ENCODE measurements at places on chromosomes 1 and 21.
A peak's percentile ranks its signal among the peaks of the same experiment; 100 is the strongest.

DNA sequence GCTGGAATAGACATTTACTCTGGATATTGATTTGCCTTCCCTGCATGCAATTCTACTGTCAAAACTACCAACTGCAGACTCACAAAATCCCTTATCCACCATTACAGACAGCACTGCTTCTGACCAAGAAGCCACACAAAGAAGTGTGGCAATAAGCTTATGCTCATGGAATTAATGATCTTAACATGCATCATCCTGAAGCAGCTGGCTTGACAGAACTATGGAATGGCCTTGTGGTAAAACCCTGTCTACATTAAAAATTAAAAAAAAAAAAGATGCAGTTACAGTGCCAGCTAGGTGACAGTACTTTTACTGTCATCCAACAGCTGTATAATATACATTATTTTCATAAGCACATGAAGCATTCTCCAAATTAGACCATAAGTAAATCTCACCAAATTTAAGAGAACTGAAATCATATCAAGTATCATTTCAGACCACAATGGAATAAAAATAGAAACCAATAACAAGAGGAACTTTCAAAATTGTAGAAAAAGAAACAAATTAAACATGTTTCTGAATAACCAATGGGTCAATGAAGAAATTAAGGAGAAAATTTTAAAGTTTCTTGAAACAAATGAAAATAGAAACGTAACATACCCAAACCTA is 70.7 kb downstream of the SCMH1 start:
- no peak for DNase-seq

GRCh38 chr1:20792196-20792595 is 5.1 kb upstream of the HP1BP3 start:
- DNase-seq = no peak

- DNase-seq = no peak
These were observed 15.8 kb downstream of the KCNQ4 start for GRCh38 chr1:40799351-40799867.

- no peak for DNase-seq
These were observed 14.1 kb downstream of the EPHA2 start for GRCh38 chr1:16141573-16142336.

DNA sequence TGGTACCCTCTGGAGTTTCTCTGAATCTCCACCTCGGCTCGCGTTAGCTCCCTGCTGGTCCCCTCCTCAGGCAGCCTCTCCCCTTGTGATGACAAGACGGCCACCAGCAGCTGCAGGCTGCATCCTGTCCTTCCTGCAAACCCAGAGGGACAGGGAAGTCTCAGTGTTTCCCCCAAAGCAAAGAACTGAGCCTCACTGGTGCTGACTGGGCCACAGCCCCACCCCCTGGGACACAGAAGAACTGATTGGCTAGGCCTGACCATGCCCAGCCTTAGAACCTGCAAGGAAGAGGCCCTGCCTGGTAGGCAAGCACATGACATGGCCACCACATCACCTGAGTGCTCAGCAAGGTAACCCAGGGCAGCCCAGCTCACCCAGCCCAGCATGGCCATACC is 34.6 kb downstream of the TMEM51 start:
- DNase-seq = no peak

DNA sequence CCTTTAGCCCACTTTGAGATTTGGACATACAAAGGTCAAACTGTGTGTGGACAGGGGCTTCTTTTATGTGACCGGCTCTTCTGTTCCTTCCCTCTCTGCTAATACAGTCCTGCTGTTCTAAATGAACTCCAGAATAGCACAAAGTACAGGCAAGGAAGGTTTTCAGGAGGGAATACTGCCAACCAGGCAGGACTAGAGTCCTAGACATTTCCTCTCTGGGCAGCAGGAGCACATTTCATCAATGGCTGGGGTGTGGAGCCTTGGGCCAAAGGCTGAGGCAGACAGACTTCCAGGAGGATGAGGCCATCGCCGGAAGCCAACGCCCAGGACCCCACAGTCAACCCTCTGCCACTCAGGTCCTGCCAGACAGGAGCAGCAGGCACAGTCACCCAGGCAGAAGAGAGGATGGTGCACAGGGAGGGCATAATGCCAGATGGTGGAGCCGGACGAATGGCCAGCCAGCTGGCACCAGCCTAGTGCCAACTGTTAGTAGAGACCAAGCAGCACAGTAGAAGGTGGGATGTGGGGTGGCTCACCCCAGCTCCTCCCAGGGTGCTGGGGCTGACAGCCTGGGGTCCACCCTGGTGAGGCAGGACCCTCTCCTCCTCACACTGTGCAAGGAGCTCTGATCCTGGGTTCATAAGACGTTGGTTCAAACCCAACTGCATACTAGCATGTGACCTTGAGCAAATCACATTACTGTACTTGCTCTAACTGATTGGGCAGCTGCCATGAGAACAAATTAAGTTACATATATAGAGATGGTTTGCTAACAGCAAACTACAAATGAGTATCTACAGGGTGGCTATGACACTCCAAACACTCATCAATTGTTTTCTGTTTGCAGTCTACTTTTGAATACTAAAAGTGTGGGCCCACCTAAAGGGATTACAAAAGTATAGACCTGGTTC is 410.7 kb downstream of the SIPA1L2 start:
- no peak for DNase-seq

- DNase-seq = no peak
These were observed 181.8 kb upstream of the L1TD1 start for GRCh38 chr1:62012836-62013235.

DNA sequence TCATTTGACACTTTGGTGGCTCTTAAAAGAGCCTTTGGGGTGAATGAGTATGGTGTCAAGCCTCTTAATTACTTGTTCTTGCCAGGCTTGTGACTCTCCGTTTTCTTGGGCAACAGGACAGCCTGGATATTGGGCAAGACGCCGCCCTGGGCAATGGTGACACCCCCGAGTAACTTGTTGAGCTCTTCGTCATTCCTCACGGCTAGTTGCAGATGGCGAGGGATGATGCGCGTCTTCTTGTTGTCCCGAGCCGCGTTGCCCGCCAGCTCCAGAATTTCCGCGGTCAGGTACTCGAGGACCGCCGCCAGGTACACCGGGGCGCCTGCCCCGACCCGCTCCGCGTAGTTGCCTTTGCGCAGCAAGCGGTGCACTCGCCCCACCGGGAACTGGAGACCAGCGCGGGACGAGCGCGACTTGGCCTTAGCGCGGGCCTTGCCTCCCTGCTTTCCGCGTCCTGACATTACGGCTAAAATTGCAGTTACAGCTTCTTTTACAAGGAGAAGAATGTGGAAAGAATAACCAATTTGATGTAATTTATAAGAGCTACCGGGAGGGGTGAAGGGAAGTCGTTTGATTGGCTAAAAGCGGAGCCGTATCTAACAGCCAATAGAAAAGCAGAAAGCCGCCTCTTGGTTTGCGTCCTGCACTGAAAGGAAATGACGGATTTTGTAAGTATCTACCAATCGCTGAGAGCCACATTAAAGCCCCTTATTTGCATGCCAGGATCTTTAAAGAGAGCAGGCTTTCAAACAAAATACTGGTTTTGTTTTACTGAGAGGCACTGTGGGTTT is 11.7 kb upstream of the BOLA1 start:
- peak; percentile 99 for DNase-seq

DNA sequence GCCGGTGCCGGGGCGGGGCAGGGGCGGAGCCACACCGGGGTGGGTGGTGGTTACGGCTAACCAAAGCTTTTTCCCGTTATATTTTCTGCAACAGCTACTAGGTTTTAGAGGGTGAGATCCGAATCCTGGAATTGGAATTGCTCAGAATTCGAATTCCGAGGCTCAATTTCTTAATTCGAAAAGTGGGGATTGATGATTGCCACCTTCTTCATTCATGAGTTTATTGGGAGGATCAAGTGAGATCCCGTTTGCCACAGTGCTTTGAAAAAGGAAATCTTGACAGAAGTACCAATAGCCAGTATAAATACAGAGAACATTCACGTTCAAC is 207 bp upstream of the SVBP start:
- no peak for DNase-seq

DNA sequence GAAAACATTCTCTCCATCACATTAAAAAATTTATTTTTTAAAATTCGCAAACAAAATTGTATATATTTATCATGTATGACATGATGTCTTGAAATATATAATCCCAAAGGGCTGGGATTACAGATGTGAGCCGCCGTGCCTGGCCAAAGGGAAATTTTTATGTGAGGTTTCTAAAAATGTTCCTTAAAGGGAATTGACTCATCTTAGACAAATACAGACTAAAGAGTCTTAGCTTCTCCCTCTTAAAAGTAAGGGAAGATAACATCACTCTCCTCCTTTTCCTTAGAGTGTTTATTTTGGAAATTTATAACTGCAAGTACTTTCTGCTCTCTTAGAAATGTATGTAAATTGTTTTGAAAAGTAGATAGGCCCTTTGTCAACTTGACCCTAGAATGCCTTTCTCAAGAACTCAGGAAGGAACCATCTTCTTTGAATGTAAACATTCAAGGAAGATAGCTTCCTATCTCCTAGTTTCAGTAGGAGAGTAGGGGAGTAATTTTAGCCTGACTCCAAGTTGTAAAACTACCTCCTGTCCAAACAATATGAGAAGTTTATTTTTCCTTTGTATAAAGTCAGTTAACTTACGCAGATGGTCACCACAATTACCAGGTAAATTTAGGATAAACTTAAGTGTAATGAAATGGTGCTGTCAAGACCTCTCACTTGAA is 59.5 kb downstream of the C21orf91 start:
- DNase-seq = no peak

GRCh38 chr1:207173396-207173795 is 69.4 kb downstream of the C4BPA start:
- DNase-seq = no peak

GRCh38 chr1:28877132-28877781 is 37.1 kb upstream of the EPB41 start:
- DNase-seq = peak; percentile 83

- no peak for DNase-seq
These were observed 12.6 kb upstream of the S100B start for GRCh38 chr21:46617267-46618051.

GRCh38 chr1:183942933-183943693 is 94.4 kb downstream of the COLGALT2 start:
- DNase-seq = no peak

DNA sequence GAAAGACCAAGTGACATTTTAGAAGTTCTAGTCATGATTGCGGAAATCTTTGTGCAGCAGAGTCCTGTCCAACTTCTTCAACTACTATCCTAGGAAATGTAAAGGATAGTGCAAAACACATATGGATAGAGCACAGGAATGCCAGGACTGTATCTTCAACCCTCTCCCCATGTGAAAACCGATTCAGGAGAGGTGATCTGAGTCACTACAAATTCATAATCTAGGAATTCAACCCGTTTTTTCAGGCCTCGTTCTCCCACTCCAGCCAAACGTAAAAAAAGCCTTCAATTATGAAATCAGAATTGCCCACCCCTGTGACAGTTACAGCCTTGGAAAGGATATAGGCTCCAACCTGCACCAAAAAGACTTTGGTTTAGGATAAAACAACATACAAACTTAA is 52.9 kb upstream of the RGS1 start:
- no peak for DNase-seq

DNA sequence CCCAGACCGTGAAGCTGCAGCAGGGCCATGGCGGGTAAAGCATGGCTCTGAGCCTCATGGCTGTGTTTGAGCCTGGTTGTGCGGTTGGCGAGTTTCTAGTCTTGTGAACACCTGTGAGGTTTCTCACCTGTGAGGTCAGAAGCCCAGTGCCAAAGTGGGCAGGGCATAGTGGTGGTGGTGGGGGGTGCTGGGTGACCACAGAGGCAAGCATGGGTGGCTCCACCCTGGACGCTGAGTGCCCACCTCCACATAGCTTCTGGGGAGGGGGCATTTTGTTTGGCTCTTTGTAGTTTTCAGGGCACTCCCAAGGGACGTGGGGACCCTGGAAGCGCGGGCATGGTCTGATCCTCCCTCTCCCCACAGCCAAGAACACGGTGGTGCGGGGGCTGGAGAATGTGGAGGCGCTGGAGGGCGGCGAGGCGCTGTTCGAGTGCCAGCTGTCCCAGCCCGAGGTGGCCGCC is 91.1 kb downstream of the TRIM11 start:
- DNase-seq = no peak

GRCh38 chr1:156357977-156358376 is 11.0 kb upstream of the RHBG start:
- no peak for DNase-seq

DNA sequence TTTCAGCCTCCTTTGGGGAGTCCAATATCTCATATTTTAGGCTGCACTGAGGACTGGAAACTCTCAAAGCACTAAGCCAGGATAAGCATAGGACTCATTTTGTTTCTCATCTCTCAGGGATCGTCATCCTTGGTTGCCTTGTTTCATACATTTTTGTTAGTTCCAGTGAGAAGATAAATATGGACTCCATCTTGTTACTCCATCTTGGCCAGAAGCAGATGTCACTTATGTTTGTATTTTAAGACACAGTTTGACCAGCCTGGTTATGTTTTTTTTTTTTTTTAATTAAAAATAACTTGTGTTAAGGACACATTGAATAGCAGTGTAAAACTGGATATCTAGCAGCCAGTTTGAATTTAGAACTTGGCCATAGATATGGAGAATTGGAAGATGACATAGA is 34.7 kb downstream of the DISP3 start:
- no peak for DNase-seq

- DNase-seq = no peak
These were observed 19.5 kb upstream of the CYP4X1 start for GRCh38 chr1:47003896-47004403.

GRCh38 chr1:211527006-211527405 is 35.0 kb upstream of the RD3 start:
- no peak for DNase-seq

- DNase-seq = no peak
These were observed 10.0 kb upstream of the MCOLN3 start for GRCh38 chr1:85058311-85058710.

DNA sequence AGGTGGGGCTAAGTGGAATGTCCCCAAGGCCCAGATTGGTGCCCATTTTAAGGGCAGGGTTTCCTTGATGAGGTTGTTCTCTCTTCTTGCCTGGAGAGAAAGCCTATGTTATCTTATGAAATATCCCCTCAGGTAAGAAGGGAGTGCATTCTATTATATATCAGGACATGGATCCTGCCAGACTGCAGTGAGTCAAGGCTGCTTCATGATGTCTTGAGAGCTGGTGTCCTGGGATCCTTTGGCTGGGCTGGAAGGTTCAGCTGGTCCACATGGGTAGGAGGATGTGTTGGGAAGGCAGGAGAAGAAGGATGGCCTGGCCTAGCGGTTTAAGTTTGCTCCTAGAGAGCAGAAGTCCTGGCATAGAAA is 207.6 kb downstream of the ROR1 start:
- DNase-seq = no peak

GRCh38 chr1:167678838-167679237 is 42.9 kb upstream of the MPZL1 start:
- DNase-seq = no peak

DNA sequence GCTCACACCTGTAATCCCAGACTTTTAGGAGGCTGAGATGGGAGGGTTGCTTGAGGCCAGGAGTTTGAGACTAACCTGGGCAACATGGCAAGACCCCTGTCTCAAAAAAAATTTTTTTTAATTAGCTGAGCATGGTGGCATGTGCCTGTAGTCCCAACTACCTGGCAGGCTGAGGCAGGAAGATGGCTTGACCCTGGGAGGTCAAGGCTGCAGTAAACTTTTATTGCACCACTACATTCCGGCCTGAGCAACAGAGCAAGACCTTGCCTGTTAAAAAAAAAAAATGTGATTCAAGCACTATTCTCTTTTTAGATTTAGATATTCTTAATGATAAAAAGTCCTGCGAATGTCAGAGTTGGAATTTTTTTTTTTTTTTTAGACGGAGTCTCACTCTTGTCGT is 102.5 kb upstream of the L1TD1 start:
- no peak for DNase-seq

- DNase-seq = no peak
These were observed 126.8 kb downstream of the GRIK1 start for GRCh38 chr21:29812947-29813346.

- no peak for DNase-seq
These were observed 59.2 kb upstream of the ATP5PO start for GRCh38 chr21:33974513-33975468.
